ENCODE measurements at places on chromosomes 6 and 20. TPM values are rescaled to one million over a fixed set of nuclear protein-coding genes. Genes with fewer than 3 reads are reported as not detected.

GRCh38 chr6:147549531-147549930 lies 41.0 kb downstream of the SAMD5 start:
- no peak for DNase-seq

The NELFE gene
- 85.4 TPM for total RNA-seq

The CD24 gene
- total RNA-seq: 389 TPM

GRCh38 chr20:32762754-32763201 lies 593 bp downstream of the DNMT3B start:
- DNase-seq: no peak

DNA sequence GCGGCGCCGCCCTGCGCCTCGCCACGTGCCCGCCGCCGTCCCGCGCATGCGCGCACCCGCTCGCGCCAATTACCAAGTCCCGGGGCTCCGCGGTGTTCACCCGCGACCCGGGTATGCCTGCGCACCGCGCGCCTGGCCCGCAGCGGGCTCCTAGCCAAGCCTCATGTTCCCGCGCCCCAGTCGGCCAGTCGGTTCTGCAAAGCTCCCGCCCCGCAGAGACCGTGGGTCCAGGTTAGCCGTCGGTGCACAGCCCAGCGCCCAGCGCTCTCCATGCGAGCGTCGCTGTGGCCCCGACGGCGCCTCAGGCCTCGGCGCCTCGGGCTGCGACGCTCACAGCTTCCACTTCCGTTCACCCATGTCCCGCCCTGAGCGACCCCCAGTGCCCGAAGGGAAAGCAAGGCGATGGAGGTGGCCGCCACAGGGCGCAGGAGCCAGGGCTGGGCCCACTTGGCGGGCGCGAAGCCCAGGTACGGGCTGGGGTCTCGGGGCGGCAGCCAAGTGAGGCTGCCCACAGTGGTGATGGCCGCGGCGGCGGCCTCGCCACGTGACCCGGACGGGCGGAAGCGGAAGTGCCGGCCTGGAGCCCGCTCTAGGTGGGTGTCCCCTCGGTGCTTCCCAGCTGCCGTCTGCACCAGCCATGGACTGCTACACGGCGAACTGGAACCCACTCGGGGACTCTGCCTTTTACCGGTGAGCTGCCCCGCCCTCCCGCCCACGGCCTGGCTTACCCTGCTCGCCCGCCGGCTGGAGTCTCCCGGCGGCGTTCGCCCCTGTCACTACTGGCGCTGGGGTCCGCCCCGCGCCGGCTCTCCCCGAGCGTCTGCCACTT lies at the start of the genes PCED1A and VPS16:
PCED1A (minus strand) TSS at position 518 of the 829 bp plus-strand sequence. CDS start 743 bp downstream, outside the sequence.
VPS16 (plus strand) TSS at position 608 of the 829 bp plus-strand sequence; CDS start at position 638, 30 bp downstream.
- DNase-seq: peak; percentile 77

DNA sequence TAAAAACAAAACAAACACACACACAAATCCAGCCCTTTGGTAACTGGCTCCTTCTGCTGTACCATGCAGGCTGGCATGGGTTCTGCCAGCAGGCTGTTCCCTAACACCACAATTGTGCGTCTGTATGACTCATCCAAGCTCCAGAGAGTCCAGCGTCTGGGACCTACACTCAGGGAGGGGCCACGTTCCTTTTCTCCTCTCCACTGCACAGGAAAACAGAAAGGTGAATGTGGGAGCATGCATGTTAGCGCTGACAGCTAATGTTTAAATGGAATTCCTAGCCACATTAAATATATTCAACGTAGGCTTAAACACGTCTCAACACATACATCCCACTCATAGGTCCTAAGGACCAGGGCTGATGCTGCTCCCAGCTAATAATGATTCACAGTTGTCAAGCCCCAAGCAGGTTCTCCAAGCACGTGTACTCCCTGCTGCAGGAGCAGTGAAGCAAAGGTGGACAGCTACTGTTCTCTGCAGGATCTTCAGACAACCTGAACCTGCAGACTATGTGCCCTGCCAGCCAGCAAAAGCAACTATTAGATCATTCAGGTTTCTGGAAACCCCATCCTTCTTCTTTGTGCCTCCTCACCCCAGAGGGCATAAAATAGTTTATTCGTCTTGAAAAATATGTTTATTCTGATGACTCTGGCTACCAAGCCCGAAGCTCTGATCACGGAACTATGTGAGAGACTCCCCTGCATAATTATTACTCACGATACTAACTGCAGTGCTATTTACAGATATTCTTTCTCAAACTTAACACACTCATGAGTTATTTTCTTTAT lies 20.9 kb downstream of the MAP1LC3A start:
- peak; percentile 92 for DNase-seq

- DNase-seq: no peak
Measured at GRCh38 chr6:13038315-13038714, 290.0 kb downstream of the TBC1D7 start.

The FABP7 gene
- total RNA-seq: not detected

The SLC22A2 gene
- total RNA-seq: not detected

DNA sequence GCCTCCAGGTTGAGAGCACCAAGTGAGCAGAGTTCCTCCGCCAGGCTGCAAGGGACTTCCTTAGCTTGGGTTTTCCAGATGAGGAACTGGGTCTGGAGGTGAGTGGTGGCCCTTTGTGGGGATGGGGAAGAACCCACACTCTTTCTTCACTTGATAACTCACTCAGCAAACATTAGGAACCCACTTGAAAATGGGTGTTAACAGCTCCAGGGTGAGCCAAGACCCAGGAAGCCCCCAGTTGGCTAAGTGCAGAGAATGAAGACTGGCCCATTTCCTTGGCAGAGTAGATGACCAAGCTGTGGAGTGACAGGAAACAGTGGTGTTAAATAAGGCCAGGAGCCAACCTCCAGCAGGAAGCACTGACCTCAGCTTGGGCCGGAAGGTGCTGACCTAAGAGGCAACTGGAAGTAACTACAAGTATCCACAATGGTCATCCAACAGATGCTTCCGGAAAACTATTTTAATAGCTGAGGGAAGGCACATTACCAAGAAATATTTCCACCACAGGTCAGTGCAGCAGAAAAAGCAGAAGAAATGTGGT lies 22.7 kb downstream of the MRPL14 start:
- DNase-seq: no peak

GRCh38 chr6:12148841-12149240 lies 136.7 kb downstream of the HIVEP1 start:
- DNase-seq: no peak

Measured in HT-29 (cell line).